Activated CD4-positive, alpha-beta T cell treated with anti-CD3 and anti-CD28 coated beads, Interleukin-2, amount 50 U/mL, for 24 hours (primary cell): ENCODE measurements at places on chromosomes 1 and 21.

DNA sequence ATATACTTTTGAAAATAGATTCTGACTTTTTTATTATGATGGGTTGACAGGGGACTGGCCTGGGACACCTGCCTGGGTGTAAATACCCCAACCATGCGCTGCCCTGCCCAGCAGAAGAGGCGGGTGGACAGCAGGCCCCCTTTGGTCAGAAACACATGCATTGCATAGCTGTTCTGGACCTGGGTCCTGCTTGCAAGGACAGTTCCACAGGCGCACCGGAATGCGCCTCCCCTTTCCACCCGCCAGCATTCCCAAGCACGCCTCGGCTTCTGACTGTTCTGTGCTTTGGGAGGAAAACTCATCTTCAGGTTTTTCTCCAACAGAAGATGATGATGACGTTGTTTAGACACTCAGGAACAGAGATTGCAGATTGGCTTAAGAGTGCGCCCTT lies 428 bp upstream of the ZNF678 start:
- DNase-seq, result no peak

DNA sequence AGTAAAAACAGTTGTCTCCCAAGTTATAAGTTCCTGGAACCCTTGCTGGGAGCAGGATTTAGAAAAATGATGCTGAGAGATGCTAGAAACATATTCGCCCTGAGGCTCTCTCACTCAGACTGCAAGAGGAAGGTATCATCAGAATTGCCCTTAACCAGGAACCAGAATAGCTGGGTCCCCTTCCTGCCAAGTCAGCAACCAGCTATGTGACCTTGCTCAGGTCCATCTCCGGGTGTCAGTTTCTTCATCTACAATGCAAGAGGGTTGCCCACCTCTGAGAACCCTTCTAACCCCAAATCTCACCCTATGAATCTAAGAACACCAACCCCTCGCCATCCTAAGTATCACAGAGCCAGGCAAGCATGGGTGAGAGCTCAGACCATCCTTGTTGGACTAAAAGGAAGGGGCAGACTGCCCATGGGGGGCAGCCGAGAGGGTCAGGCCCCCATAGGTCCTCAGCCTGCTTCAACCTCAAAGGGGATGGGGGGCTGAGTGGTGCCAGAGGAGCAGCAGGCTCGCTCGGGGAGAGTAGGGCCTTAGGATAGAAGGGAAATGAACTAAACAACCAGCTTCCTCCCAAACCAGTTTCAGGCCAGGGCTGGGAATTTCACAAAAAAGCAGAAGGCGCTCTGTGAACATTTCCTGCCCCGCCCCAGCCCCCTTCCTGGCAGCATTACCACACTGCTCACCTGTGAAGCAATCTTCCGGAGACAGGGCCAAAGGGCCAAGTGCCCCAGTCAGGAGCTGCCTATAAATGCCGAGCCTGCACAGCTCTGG lies 390 bp upstream of the S100A9 start:
- no peak for DNase-seq

- DNase-seq, result no peak
Observed at GRCh38 chr1:26368486-26368885, 4.1 kb downstream of the ZNF683 start.

- no peak for DNase-seq
Observed at GRCh38 chr1:50593515-50593914, 170.3 kb upstream of the DMRTA2 start.

DNA sequence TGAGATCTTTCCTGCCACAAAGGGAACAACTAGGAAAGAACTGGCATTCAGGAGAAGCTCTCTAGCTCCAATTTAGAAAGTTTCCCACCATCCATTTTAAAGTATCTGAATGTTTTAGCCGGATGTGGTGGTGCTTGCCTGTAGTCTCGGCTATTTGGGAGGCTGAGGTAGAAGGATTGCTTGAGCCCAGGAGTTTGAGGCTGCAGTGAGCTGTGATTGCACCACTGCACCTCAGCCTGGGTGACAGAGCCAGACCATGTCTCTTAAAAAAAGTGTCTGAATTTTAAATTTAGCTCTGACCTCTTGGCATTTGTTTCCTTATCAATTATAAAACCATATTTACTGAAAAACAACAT lies 67.2 kb downstream of the RPAP2 start:
- no peak for DNase-seq

DNA sequence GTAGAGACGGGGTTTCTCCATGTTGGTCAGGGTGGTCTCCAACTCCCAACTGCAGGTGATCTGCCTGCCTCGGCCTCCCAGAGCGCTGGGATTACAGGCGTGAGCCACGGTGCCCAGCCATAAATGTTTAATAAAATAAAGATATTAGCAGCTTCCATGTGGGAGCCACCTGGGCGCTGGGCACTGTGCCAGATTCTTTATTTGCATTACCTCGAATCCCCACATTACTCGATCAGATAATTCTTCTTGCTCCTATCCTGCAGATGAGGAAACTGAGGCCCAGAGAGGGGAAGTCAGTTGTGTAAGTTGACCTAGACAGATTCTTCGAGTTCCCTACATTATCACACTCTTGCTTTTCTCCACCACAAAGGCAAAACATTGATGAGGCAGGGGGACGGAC lies 24.9 kb upstream of the TENT5B start:
- no peak for DNase-seq
